GM03348 (cell line): ENCODE measurements at places on chromosomes 4 and X.

- no peak for DNase-seq
Observed at GRCh38 chrX:145865082-145865481, 47.5 kb downstream of the SLITRK2 start.

DNA sequence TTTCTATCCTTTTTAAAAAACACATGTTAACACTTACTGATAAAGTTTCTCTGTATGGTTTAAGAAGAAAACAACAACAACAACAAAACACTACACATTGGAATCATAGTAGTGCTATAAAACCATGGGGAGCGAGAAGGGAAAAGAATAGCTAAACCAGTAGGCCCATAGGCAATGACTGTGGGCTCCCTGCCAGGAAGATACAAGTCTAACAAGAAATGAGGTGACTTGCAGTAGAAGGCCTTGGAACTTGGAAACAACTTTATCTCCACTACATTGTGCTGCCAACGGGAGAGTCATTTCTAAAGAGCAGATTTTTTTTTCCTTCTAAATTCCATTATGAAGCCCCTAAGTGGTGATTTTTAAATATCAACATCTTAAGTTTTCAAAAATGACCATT is 78.0 kb downstream of the GPC4 start:
- no peak for DNase-seq

DNA sequence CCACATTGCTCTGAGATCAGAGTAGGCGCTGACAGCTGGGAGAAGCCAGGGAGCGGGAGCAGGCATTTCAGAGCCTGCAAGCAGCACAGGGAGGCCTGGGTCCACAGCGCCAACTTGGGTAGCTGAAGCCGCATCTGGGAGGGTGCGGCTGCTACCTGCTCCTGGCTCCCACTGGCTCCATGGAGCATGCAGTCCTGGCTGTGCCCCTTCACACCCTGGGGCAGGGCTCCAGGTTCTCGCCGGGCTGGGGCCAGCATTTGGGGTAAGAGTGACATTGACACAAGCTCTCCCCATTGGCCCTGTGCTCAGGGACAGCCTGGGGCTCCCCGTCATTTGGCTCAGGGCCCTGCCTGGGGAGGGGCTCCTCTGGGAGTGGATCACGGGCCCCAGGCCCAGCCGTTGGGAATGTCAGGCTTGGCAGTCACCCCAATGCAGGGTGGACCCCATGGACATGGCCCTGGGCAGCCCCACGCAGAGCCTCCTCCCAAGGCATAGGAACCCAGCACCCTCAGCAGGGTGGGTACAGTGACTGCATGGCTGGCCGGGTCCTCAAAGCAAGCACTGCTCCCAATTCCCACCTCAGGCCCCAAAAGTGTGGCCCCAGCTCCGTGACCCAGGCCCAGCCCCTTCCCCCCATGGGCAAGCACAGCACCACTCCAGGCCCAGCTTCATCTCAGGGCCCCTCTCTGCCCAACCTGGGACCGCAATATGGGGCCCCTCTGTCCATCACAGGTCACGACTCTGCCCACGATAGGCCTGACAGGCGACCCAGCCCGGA is 82.4 kb downstream of the PRDM5 start:
- DNase-seq: no peak

DNA sequence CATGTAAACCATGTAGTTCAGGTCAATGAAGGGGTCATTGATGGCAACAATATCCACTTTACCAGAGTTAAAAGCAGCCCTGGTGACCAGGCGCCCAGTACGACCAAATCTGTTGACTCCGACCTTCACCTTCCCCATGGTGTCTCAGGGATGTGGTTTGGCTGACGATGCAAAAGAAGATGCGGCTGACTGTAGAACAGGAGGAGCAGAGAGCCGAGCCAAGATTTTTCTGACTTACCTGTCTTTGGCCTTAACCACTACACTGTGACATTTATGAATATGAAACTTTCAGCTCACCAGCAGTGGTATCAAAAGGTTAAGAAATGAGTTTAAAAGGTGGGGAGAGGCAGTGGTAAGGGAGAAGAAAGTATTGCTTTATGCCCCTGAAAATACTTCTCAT is 309.8 kb downstream of the BCOR start:
- DNase-seq: no peak

DNA sequence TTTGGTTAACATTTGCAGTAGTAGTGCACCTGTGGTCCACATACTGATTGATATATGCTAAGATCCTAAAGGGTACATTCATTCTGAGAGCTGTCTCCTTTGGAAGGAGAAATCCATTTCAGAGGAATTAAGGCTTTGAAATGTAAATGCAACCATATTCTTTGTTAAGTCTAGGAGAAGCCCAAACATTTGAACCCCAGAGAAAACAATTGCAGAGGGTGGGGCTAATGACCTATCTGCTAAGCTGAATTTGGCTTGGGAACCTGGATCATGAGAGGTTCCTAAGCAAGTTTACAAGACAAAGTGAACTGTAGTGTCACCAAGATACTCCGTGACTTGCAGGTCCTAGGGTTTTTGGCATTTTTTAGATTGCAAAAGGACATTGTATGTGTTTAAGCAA is 41.2 kb downstream of the LAS1L start:
- DNase-seq: no peak

GRCh38 chrX:102979536-102979935 is 42.5 kb downstream of the RAB40AL start:
- no peak for DNase-seq

GRCh38 chr4:3042226-3042625 is 32.1 kb downstream of the HTT-AS start:
- DNase-seq: no peak

- DNase-seq: no peak
Observed at GRCh38 chr4:16852228-16852627, 46.2 kb downstream of the LDB2 start.

DNA sequence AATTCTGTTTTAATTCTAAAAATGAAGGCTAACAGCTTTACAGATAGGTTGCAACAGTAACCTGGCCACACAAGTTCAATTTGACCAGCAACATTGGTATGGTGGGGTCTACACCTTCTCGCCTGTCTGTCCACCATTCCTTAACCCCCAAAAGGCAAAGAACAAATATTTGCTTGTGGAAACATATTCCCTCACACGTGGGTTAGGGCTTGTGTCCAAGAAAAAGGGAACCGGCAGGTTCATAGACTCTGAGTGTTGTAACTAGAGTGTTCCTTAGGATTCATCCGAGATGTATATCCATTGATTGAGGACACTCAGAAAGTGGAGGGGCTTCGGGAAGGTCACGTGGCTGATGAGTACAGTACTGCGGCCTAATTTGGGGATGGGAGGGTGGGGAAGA is 54.1 kb downstream of the C4orf51 start:
- no peak for DNase-seq

- DNase-seq: no peak
Observed at GRCh38 chrX:104854188-104854587, 288.2 kb downstream of the IL1RAPL2 start.

DNA sequence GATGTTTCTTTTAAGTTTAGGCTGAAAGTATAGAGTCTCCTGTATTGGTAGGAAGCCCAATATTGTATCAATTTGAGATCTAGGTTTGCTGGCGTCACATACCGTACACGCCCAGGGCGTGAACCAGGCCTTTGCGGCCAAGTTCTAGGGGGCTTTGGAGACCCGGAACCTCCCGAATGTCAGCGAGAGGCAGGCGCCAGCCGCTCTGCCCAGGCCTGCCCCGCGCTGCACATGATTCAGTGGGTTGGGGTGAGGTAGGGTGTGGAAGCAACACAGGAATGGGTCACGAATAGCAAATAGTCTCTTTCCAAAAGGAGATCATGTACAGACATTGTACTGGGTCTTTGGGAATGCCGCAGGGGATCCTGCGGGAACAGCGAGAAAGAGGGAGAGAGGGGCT is 195.7 kb upstream of the FAT1 start:
- no peak for DNase-seq

DNA sequence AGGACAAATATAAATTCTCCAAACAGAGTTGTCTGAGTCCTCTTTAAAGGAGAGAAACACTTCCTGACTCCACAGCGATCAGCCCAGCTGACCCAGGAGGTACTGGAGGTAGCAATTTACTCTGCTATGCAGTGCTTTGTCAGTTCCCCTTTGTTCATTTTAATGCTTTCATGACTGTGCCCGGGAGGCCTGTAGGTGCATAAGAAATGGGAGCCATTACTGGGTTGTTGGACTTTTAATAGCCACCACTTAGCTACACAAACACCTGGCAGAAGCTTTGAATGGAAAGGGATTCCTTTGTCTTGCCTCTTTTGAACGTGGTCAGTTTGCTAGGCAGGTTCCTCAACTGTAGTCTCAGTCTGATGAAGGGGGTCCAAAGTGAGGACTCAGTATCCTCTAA is 59.0 kb upstream of the AFF2 start:
- no peak for DNase-seq

- DNase-seq: no peak
Observed at GRCh38 chr4:123516576-123516975, 120.0 kb downstream of the SPRY1 start.

DNA sequence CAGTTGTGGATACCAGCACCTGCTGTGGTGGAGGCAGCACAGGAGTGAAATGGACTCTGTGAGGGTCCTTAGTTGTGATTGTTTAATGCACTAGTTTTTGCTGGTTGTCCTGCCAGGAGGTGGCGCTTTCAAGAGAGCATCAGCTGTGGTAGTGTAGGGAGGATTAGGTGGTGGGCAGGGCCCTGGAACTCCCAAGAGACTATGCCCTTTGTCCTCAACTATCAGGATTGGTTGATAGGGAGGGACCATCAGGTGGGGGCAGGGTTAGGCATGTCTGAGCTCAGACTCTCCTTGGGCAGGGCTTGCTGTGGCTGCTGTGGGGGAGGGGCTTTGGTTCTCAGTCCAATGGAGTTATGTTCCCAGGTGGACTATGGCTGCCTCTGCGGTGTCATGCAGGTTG is 121.9 kb downstream of the RRAGB start:
- no peak for DNase-seq

GRCh38 chr4:107155366-107155765 is 119.3 kb upstream of the DKK2 start:
- no peak for DNase-seq

DNA sequence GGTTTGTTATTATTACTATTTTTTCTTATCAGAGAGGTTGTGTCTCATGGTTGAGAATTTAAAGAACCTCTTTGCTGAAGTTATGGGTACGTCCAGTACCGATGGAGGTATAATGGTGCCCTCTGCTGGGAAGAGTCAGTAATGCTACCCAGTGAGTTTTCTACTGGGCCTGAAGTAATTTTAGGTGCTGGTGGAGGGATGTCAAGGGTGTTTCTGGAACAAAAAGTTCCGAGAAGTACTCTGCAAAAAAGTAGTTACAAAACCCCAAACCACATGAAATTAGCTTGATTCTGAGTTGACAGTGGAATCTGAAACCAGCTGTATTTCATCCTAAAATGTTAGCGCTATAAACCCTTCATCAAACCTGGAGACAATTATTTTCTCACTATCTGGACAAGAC is 102.5 kb upstream of the MID1 start:
- DNase-seq: peak; percentile 52

DNA sequence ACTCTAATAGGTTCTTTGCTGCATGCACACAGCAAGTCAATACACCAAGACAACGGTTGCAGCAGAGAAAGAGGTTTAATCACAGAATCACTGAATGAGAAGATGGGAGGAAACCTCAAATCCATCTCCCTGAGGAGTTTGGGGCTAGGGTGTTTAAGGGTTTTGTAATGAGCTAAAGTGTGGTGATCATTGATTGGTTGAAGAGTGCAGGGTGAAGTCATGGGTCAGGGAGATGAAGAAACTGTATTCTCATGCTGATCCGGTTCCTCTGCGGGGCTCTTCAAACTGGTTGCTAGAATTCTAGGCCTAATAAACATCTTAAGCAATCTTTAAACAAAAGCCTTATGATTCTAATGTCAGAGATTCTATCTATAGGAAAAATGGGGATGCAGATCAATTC is 432.5 kb upstream of the FAM47C start:
- no peak for DNase-seq

- no peak for DNase-seq
Observed at GRCh38 chr4:84032372-84032771, 466.7 kb downstream of the NKX6-1 start.

GRCh38 chrX:470686-471085 is 84.0 kb upstream of the PPP2R3B start:
- DNase-seq: no peak

- DNase-seq: no peak
Observed at GRCh38 chrX:23276475-23276874, 58.2 kb upstream of the PTCHD1 start.

DNA sequence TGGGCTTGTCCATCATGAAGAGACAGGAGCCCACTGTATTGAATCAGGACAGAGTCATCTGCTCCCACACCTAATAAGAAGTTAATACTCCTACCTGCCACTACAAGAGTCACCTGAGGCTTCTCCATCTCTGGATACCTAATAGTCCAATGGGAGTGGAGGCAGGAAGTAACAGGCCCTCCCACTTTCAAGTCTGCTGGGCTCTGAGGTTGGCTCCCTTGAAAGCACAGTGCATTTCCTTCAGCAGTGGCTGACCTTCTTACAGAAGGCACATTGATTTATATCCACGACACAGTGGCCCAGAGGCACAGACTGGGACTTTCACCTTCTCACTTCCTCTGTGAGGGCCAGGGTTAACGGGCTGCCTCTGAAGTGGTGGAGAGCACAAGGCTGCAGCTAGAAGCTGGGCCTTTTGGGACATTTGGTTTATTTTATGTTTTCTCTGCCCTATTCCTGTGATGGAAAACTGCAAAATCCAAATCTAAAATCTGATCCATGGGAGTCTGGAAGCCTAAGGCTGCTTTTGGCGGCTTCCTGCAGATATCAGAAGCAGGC is 38.1 kb downstream of the FRG2 start:
- no peak for DNase-seq

DNA sequence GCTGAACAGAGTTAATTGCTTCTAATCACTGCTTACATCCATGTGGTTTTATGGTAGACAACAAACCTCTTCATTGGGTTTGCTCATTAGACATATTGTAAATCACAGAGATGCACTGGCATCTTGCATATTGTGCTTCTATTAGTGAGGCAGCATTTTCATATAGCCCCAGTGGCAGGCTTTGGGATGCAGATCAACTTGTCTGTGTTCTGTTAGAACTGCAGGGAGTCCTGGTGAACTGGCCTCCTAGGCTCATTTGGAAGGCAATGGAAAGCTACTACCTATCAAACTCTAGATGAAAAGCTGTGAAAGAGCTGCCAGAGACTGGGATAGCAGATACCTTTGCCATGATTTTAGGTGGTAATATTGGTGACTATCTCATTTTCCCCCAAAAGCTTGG is 108.8 kb downstream of the NAA11 start:
- DNase-seq: no peak

GRCh38 chr4:28287831-28288233 is 1427.2 kb downstream of the STIM2 start:
- DNase-seq: peak; percentile 80

- no peak for DNase-seq
Observed at GRCh38 chrX:21375708-21376009, 1.4 kb downstream of the CNKSR2 start.

DNA sequence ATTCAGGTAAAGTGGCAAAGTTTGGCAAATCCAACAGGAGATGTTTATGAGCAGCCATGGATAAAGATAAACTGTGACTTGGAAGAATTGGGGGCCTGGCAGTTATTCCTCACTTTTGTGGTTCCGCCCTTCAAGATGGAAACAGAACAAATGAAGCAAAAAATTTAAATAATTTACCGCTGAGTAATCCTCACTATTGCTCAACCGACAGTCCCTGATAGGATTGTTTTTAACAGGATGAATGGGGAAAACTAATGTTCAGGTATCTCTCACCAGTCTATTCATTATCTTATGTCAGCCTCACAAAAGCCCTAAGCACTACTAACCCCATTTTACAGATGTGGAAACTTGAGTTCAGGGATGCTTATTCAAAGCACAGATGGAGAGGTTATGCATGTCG is 90.8 kb downstream of the FNIP2 start:
- DNase-seq: no peak

GRCh38 chr4:89616382-89616781 is 220.6 kb downstream of the SNCA start:
- no peak for DNase-seq

GRCh38 chr4:26330186-26330787 is 9.5 kb downstream of the RBPJ start:
- peak; percentile 44 for DNase-seq
